NCI-H187 (cell line): ENCODE measurements at places on chromosomes 3 and 15.

- no peak for DNase-seq
These were observed 18.9 kb upstream of the ACAP2 start for GRCh38 chr3:195461594-195462307.

GRCh38 chr3:118942671-118943070 is 92.0 kb downstream of the IGSF11 start:
- DNase-seq = no peak

- no peak for DNase-seq
These were observed 30.0 kb upstream of the SLC41A3 start for GRCh38 chr3:126113733-126114442.

DNA sequence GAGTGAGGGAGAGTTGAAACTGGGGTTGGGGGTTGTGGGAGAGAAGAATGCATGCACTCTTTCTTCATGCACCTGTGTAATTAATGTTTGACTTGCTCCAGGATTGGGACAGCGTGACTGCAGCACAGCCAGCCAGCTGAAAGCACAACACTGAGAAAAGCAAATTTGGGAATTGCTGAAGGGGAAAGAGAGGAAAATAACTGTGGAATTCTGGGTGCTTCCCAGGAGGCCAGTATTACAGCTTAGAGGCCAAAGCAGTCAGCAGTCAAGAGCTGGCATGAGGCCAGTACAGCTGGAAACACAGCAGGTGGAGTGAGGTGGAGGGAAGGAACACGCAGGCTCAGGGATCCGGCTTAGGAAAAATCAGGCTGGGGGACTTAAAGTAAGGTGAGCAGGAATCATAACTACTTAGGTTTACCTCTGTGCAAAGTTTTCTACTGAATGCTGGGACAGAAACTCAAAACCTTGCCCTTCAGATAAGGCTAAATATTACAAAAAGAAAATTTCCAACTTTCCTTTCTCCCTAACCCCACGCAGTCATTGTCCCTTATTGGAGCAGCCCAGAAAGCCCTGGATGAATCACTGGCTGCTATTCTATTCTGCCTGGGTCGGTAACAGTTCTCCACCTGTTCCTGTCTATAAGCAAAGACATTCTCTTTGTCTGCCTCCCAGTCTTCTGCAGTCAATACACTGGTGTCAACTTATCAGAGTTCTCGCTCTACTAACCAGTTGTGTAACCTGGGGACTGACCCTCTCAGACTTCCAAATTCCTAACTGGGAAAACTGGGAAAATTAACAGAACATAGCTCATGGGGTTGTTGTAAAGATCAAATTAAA is 167.2 kb downstream of the MAGI1 start:
- no peak for DNase-seq

GRCh38 chr3:191987831-191988350 is 526.9 kb downstream of the PYDC2 start:
- no peak for DNase-seq

DNA sequence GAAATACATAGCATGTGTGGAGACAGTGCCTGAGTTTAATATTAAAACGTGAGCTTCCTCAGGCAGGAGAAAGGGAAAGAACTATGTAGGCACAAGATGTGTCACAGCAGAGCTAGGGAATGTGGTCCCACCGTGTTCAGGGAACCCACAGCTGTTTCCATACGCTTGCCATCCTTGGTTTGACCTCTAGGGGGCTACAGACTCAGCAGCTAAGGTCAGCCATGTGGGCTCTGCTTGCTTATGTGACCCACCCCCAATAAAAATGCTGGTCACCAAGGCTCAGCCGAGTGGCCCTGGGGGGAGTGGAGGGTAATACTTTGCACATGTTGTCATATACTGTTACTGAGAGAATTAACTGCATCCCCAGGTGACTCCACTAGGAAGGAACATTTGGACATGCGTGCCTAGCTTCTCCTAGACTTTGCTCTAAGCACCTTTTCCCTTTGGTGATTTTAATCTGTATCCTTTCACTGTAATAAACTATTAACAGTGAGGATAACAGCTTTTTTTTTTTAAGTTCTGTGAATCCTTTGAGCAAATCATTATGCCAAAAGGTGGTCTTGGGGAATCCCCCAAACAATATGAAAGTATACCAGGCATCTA is 3.3 kb downstream of the TUBGCP5 start:
- no peak for DNase-seq

GRCh38 chr3:153680526-153680925 is 440.7 kb upstream of the ARHGEF26 start:
- DNase-seq = no peak

DNA sequence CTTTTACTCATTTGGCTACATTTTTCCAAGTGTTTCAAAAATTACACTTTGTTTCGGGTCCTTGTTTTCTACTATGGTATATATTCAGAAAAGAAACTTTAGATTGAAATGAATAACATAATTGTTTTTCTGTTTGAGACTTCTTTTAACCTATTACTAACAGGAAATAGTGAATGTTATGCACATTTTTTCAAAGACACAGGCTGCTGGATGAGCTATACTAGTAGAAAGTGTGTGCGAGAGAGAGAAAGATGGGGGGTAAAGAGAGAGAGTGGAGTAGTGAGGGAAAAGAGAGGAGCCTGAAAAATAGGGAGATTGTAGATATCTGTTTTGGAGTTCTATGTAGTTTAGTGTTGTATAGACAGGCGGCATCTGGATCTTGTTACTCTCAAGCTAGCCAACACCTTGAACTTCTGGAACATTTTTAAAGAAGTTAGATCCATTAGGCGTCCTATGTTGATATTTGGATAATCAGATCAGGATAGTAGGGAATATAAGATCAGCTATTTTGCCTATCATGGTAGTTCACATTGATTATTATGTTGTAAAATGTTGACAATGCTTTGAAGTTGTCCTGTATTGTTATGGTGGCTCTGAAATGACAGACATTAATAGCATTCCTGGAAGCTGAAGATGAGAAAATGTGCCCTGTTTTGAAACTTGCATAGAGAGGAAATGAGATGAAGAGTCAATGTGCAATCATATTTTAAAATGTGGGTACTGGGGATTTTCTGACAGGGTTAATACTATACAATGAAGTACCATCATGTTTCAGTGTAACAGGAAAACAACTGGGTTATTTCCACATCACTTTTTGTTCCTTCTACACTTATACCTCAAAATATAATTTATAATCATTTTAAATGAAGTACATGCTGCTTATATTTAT is 2.6 kb downstream of the RBMS3 start:
- no peak for DNase-seq

DNA sequence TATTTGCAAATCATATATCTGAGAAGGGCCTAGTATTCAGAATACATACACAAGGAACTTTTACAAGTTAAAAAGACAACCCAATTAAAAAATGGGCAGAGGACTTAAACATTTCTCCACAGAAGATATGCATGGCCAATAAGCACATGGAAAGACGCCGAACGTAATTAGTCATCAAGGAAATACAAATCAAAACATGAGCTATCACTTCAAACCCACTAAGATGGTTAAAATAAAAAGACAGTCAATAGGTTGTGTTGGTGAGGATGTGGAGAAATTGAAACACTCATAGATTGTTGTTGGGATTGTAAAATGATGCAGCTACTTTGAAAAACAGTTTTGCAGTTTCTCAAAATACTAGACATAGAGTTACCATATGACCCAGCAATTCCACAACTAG is 61.2 kb upstream of the NEO1 start:
- DNase-seq = no peak

GRCh38 chr15:63638839-63639238 is 41.7 kb downstream of the FBXL22 start:
- DNase-seq = no peak

DNA sequence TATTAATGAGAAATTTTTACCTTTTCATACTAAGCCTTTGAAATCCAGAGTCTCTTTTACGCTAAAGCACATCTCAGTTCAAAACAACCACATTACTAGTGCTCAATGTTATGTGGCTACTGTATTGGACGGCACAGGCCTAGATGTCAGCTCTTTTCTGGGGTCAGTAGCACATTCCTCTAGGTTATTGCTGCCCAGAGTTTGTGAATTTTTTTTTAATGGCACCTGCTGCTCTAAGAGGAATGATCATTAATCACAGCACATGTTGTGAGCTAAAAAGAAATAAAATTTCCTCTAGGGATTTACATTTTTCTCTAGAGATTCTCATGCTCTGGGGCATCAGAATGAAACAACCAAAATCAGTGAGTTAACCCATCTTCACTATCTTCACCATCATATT is 436.8 kb upstream of the THBS1 start:
- DNase-seq = no peak

DNA sequence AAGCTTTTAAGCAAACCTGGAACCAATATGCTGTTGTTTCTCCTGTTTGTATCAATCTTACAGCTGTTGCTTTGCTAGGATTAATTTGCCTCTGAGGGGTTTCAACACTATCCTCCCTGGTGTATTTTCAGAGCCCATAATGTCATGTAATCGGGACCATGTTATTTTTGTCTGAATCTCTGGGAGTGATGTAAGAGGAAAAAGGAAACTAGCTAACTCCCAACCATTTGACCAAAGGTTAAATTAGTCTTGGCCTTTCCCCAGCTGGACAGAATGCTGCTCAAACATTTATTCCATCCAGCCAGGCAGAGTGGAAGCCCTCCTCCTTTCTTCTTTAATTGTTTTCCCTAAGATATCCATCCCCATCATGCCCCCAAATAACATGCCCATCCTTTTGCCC is 142.2 kb downstream of the ALDH1A2 start:
- no peak for DNase-seq

- no peak for DNase-seq
These were observed 11.7 kb downstream of the LNP1 start for GRCh38 chr3:100412912-100413590.

GRCh38 chr3:43128464-43128863 is 22.6 kb upstream of the POMGNT2 start:
- DNase-seq = no peak

DNA sequence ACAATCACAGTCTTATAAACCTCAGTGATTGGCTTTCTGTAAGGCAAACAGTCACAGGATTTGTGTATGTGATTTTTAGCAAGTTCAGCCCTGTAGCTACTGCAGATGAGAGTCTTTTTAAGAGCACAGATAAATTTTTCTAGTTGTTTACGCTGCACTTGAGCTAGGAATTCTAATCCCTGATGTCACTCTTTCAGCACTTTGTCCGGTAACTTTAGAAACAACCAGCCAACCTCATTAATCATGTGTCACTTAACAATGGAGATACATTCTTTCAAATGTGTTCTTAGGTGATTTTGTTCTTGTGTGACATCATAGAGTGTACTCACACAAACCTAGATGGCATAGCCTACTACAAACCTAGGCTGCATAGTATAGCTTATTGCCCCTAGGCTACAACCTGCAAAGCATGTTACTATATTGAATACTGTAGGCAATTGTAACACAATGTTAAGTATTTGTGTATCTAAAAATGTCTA is 36.8 kb upstream of the GOLGA6L2 start:
- DNase-seq = no peak

DNA sequence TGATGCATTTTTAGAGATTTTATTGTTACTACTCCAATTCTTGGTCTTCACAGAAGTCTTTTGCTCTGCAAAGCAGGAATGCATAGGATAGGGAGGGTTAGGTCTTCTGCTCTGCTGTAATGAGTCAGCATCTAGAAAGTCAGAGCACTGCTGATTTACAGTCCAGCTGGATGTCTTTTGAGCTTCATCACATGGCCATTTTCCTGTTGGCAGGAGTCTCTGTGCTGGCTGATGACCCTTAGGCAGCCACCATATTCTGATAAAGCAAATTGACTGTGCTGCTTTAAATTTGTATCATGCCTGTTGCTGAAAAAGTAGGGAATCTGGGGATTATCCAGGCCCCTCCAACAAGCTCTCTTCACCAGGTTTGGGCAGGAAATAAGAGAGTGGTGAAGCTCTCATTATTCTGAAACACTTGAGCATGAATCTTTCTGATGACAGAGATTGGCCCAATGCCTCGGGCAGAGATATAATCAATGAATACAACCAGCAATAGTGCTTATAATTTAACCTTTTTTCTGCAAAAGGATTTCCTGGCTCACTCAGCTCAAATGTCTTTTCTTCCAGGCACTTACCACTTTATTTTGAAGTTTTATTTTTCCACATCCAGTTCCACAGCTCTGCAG is 9.7 kb upstream of the CRBN start:
- DNase-seq = no peak

- no peak for DNase-seq
These were observed 115.6 kb downstream of the NLGN1 start for GRCh38 chr3:173513123-173513522.

DNA sequence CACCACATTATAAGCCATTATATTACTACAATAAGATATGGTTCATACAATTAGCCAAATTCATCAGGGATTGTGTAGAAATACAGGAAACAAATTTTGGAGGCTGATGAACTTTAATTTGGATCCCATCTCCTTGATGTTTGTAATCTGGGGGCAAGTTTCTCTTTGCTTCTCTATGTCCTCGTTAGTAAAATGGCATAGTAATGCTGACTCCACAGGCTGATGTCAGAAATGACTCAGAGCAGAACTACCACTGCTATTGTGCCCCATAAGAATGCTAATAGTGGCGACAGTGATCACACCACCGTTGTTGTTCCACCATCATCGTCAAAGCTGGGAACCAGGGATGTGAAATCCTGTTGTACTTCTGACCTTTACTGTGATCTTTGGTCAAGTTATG is 722.3 kb upstream of the LMCD1 start:
- DNase-seq = no peak

DNA sequence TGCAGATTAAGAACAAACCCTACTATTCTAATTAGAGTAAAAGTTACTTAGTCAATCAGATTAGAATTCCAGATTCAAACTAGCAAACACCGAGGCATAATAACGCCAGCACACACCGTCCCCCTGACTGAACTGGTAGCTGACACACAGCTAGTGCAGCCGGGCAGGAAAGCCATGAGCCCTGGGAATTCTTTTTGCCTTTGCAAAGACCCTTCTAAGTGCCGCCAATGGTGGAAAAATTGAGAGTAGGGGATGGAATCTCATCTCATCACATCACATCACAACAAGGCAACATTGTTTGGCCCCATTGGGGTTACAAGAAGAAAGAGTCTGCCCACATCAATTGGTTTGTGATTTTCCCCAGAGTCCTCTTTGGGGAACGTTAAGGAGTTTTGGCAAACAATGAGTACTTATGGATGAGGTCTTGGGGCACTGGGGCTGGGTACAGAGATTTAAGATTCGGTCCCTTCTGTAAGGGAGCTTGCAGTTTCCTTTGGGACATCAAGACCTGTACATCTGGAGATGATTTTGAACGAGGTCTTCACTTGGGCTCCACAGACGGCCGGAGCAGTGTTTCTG is 120.4 kb upstream of the MEF2A start:
- DNase-seq = no peak

- DNase-seq = no peak
These were observed 5.8 kb upstream of the MTMR10 start for GRCh38 chr15:30997270-30997669.

DNA sequence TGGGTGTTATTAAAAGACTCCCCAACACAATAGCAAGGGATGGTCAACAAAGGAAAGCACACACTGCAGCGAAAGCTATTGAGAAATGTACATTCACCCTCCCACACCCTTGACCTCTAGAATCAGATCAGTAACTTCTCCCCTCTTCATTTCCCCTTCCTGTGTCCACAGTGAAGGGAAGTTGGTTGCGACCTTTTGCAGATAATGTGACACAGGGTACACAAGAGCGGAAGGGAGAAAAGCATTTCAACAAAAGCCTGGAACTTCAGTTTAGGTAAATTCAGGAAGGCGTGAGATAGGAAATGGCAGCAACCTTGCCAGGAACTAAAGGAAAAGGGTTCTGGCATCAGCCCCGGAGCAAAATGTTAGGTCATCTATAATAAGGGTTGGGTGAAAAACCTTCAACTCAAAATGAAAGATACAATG is 899.8 kb downstream of the MCTP2 start:
- DNase-seq = no peak
